ENCODE measurements at places on chromosomes 16 and 17. TPM values are rescaled to one million over a fixed set of nuclear protein-coding genes. Genes with fewer than 3 reads are reported as not detected.

Gene CAMTA2
- total RNA-seq = 53.6 TPM

- DNase-seq = no peak
These were observed 314.2 kb upstream of the CCL2 start for GRCh38 chr17:33940769-33941370.

DNA sequence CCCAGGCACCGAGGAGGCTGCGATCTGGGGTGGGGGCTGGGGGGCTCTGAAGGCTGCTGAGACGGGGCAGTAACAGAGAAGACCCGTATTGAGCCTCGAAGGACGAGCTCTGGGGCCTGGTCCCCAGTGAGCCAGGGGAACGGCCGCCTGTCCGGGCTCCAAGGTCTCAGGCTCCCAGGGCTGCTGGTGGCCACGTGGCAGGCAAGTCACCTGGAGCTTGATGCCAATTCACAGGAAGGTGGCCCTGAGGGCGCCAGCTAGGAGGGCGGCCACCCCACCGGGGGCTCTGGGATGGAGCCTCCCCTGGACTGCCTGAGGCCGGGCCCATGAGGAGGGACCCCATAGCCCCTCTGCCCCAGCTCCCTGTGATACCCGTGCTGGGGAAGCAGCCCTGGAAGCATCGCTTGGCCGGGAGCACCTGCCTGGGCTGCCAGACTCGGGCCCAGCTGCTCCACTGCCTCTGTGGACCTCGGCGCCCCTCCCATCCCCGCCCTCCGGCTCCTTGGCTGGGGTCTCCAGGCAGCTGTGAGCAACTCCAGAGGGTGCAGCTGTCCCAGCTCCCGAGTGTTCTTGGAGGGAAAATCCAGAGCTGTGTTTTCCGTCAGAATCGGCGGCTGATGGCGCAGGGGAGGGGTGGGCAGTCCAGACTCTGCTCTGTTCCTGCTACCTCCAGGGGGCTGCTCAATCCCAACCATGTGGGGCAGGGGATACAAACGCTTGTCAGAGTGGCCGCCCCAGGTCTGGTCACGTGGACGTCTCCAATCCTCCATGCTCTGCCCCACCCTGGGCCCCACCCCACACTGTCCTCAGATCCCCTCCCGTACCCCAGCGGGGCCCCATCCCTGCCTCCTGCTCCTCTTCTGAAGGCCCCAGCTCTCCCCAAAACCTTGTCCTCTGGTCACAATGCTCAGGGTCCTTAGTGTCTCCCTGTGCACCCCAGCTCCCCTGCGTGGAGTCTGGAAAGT, 67.2 kb upstream of the GNG13 start:
- DNase-seq = no peak

- no peak for DNase-seq
These were observed 76.0 kb downstream of the LYRM1 start for GRCh38 chr16:20976576-20976975.

DNA sequence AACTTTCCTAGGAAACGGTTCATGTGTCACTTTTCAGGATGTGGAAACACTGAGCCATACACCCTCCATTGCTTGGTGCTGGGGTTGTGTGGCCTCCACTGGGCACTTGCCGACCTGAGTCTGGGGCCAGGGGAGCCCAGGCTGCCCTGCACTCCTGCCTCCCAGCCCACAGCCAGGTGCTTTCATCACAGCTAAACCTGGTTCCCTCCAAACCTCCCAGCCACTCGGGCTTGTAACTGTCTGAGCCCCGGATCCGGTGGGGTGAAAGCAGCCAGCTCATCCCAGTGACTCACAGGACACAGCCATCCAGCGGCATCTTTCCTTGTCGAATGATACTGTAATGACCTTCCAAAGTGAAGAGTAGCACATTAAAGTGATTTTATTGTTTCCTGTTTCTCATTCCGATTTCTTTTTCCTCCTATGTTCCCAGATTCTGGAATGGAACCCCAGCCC, 19.8 kb downstream of the CARHSP1 start:
- DNase-seq = peak; percentile 84

DNA sequence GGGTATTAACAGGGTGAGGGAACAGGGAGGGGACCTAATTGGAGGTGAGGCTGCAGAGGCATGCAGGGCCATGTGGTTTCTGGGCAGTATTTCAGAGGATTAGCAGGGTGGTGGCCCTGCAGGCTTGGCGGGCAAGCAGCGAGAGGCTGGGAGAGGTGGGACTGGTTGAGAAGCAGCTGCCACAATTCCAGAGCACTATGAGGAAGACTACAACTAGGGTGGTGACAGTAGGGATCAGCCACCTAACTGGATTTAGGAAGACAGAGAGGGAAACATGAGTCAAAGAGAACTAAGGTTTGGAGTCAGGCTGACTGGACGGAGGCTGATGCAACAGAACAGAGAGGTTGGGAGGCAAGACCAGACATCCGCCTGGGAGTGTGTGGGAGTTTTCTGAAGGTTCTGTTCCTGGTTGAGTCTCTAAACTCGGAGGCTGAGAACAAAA, 12.3 kb downstream of the ALOXE3 start:
- no peak for DNase-seq

DNA sequence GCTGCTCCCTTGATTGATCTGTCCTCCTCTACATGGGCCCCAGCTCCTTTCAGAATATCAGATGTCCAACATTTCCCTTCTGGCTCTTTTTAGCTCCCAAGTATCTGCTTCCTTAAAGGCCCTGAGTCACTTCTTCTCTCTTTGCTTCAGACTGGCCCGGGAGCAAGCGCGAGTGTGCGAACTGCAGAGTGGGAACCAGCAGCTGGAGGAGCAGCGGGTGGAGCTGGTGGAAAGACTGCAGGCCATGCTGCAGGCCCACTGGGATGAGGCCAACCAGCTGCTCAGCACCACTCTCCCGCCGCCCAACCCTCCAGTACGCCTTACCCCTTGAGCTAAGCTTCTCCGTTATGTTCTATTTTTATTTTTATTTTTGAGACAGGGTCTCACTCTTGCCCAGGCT, 12.3 kb downstream of the CNTROB start:
- no peak for DNase-seq

DNA sequence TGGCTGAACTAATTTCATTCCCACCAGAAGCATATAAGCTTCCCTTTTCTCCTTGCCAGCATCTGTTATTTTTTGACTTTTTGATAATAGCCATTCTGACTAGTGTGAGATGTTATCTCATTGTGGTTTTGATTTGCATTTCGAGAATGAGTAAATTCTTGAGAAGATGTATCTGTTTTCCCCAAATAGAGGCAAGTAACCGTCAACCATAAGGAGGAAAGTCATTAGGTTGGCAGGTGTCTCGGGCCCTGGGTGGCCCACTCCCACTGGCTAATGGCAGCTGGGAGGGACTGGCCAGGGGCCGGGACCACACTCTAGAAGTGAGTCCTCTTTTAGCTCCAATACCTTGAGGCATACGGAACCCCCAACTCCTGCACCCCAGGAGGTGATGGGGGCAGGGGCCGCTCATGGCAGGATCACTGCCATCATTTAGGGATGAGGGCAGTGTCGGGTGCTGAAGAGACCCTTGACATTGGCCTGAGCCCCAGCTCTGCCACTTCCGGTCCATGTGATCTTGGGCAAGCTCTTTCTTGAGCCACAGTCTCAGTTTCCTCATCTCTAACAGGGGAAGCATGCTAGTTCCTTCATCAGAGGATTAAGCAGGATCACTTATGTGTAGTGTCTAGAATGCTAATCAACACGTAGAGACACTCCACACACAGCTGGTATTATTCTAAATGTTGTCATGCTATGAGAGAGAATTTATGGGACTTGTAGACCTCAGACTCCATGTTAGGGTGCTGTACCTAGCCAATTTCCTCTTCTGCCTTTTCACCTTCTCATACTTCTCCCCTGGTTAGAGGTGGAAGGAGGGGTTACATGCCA, 44.3 kb downstream of the RGS9 start:
- peak; percentile 34 for DNase-seq

Measured in HFFc6 (cell line).